ENCODE measurements at places on chromosomes 3 and 15.

DNA sequence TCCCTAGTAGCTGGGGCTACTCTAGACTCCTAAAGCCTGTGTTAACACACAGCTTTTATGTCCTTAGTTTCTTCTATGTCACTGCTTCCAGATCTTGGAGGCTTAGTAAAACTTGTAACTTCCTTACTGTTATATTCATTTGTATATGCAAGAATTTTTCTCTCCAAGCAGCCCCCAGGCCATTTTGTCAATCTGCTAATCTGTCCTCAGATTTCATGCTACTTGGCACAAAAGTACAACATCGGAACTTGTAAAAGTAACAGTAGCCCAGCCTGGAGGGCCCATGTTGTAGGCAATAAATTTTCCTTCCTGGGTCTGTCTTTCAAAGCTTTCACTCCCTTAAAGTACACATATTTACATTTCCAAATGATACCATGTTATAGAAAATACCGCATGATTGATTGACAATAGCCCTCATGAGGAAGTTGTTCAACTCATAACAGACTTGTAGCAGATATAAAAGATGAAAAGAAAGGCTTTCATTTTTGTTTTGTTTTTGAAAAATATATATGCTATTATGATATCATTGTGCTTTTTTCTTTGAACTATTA is 324.2 kb downstream of the NEK10 start:
- DNase-seq = no peak

- DNase-seq = no peak
Observed at GRCh38 chr15:59170295-59171066, 36.2 kb upstream of the LDHAL6B start.

DNA sequence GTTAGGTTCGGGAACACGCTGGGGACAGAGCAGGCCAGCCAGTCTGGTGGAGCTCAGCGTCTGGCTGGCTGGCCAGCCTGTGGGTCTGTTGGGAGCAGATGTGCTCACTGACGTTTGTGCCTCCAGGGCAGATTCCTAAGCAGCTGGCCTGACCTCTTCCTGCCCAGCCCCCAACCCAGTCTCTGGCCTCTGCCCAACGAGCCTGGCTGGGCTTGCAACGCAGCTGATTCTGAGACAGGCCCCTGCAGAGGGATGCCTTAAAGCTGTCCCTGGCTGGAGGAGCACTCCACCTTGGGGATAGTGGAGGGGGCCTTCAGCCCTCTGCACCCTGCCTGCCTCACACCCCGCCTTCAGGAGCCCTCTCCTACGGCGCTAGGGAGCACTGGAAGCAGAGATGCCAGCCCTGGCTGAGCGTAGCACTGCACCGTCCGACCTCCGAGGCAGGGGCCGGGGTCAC is 46.0 kb downstream of the KLF13 start:
- no peak for DNase-seq

DNA sequence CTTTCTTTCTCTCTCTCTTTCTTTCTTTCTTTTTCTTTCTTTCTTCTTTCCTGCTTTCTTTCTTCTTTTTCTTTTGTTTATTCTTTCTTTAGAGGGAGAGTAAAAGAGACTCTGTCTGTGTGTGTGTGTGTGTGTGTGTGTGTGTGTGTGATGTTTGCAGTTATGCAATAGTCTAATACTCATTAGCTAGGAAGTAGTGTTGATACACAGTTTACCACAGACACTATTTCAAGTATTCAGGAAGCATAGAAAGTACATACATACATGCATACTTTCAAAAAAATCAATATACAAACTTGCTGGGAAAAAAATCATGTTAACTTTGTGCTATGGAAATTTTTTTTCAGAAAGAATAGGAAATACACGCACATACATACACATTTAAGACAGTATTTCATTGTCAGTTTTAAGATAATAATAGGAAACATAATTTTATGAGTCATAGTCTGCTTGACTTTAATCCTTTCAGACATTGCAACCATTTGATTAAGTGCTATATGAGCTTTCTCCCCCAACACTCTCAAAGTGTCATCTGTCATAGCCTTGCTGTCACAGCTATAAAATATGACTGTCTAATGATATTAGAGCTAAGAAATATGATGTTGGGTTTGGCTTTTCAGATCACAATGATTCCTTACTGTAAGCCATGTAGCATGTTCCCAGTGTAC is 74.9 kb upstream of the EPHA3 start:
- DNase-seq = no peak

DNA sequence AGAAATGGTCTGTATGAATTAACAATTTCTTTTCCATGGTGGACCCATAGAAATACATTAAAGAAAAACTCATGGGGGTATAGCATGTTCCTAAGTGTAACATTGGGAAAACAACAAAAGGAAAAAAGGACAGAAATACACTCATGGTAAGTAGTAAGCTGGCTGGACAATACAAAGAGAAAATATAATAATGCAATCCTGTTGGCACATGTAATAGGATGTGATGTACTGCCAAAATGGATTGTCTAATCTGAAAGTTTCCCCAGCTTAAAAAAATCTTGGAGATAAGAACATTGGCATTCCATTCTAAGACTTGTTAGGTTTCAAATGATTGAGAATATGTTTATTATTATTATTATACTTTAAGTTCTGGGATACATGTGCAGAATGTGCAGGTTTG is 128.1 kb downstream of the MBNL1 start:
- no peak for DNase-seq
